CD4-positive, alpha-beta T cell treated with Interleukin-12 subunit alpha and Interleukin-12 subunit beta, for 1 hour (primary cell): ENCODE measurements at places on chromosomes 12 and 14.

GRCh38 chr14:32578181-32578580 is 249.1 kb downstream of the AKAP6 start:
- no peak for DNase-seq

- peak; percentile 53 for DNase-seq
These were observed at the start of gene DGLUCY for GRCh38 chr14:91113829-91114078. DGLUCY (plus strand) TSS chr14:91114073; CDS start chr14:91160295, 46,222 bp downstream.

DNA sequence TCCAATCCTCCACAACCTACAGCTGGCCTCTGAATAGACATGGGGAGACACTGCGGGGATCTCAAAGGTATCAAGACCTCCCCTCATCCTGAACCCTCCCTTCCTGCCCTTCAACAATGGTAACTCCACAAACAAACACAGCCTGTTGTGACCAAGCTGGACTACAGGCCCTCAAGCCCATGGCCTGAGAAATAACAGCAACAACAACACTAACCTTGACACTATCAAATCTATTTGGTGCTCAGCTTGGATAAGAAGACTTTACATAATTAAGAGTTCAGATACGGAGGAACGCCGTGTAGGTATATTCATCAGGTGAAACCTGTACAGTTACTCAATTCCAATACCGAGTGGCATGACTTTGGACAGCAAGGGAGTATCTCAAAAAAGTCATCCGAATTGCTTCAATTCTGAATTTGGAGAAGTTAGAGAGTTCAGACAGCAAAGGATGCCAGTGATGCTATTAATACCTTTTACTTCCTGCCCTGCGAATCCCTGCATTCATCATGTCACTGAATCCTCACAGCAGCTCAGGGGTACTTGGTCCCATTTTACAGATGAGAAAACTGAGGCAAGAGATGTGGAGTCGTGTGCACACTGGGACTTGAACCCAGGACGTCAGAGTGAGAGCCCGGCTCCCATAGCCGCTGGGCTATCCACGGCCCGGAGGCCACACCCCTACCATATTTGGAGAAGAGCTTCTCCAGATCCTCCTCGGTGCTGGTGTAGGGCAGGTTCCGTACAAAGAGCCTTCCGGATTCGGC is 17.8 kb downstream of the RBM19 start:
- DNase-seq = no peak

GRCh38 chr14:55327179-55327578 is 56.0 kb downstream of the FBXO34 start:
- DNase-seq = no peak

DNA sequence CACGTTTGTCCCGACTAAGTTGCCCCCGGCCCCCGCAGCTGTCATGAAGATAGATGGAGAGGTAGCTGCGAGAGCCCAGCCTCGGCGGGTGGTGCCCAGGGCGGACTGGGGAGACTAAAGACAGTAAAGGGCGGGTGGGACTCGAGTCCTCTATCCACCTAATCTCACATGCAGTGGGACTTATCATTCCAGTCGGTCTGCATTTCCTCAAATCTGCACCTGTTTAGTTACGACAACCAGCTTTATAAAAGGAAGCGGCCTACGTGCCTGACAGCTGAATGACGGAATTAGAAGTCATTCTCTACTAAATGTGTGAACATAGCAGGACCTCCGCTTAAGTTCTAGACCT is 109.8 kb upstream of the EGLN3 start:
- no peak for DNase-seq

GRCh38 chr14:65103150-65103760 is 938 bp upstream of the MAX start:
- DNase-seq = peak; percentile 17

- DNase-seq = no peak
These were observed 18.5 kb downstream of the TESC start for GRCh38 chr12:117080661-117081144.

GRCh38 chr12:132319991-132320570 is 9.3 kb downstream of the GALNT9 start:
- no peak for DNase-seq

GRCh38 chr12:24911271-24911791 is 37.6 kb downstream of the BCAT1 start:
- no peak for DNase-seq

DNA sequence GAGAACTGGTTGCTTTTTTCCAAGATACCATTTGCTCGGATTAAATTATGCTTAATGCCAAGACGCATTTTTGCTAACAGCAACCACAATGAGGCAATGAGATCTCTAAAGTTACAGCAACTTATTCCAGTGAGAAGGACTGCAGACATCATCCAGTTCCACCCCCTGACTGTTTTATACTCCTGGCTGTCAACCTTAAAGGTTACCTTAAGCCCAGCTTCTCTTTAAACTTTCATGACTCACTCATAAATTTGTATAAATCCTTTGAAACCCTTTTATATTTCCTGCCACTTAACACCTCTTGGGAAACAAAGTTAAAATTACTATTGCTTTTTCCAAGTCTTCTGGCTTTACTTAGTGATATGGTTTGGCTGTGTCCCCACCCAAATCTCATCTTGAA is 80.2 kb downstream of the TMTC1 start:
- no peak for DNase-seq
